ENCODE measurements at places on chromosomes 2 and 18.

DNA sequence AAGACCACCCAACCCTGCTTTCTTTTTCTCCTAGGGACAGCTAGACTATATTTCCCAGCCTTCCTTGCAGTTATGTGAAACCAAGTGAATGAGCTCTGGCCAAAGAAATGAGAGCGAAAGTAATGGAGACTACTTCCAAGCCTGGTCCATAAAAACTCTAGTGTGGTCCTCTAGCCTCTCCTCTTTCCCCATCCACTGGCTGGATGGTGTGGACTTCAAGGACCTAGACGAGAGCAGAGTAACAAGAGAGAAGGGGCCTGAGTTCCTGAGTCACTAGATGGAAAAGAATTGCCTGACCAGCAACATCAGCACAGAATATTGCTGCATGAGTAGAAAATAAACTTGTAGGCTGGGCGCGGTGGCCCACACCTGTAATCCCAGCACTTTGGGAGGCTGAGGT, 2.9 kb upstream of the TMSB10 start:
- DNase-seq, result no peak

- DNase-seq, result no peak
Observed at GRCh38 chr2:45765007-45765727, 113.7 kb downstream of the PRKCE start.

- DNase-seq, result no peak
Observed at GRCh38 chr2:25310965-25311864, 30.5 kb downstream of the DNMT3A start.

DNA sequence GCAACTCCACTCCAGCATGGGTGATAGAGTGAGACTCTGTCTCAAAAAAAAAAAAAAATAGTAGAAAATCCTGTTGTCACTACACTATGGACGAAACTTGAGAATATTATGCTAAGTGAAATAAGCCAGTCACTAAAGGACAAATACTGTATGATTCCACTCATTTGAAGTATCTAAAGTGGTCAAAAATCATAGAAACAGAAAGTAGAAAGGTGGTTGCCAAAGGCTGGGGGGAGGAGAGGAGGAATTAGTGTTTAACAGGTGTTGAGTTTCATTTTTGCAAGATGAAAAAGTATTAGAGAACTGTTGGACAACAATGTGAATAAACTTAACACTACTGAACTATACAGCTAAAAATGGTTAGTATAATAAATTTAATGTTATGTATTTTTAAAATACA, 18.8 kb upstream of the RMP24 start:
- DNase-seq, result no peak

- no peak for DNase-seq
Observed at GRCh38 chr2:46634905-46635304, 155.5 kb downstream of the TMEM247 start.

- no peak for DNase-seq
Observed at GRCh38 chr2:742221-742620, 65.0 kb upstream of the TMEM18 start.

- no peak for DNase-seq
Observed at GRCh38 chr2:59233448-59233847, 992.3 kb upstream of the FANCL start.

DNA sequence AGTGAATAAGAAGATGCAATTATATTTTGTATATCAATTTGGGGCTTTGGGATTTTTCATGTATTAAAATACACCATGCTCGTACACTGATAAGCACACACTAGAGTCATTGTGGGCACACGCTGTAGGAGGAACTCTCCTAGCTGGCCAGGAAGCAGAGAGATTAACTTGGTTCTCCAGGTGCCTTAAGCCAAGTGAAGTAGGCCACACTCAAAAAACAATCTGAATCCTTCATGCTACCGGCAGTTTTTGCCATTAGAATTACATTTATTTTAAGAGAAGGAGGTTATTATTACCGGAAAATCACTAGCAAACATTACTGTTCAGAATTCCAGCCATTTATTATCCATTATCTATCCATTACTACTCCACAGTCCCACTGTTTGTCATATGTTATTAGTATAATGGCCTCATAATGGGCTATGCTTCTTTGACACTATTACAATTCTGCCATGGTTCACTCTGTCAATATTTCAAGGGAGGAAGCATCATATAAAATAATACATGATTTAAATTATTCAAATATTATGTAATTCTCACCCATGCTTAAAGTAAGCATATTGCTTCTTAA, 214.4 kb downstream of the L3MBTL4 start:
- no peak for DNase-seq

DNA sequence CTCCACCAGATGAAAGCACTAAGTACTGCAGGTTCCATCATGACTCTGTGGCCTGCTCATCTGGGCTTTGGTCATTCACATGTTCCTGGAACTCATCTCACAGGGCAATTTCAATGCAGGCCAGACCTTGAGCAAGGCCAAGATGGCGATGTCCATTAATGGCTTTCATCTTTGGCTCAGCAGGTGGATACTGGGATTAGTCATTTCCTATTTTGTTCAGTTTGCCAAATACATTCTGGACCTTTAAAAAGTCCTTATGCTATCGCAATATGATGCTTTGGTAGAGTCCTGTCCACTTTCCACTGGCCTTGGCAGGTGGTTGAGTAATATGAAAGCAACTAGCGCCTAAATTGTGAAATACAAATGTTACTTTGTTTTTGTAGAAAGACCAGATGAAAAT, 170.1 kb upstream of the REV1 start:
- no peak for DNase-seq

DNA sequence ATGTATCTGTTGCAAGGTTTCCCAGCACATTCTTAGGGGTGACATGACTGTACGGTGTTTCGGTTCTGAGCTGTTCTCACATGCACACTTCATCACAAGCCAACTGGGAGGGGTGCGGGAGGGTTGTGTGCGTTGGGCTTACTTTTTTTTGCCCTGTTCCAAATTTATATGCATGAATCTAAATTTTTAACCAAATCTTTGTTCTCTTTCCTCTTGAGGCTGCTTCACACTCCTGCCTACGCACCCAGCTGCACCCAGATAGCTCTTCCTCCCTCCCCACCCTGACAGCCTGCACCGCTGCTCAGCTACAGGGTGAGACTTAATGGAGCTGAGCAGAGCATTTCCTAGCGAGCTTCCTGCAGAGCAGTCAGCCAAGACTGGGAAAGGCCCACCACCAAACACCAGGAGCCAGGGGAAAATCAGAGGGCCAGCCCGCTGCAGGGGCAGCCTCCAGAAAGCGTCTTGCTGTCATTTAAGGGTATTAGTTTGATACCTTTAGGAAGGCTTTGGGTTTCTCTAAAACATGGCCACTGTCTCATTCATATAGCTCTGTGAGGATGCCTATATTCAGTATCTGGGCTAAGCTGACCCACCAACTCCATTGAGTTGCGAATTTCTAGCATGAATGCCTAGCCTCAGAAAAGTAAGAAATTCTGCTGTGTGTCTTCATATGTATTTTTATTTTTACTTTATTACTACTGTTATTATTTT, 84.5 kb downstream of the POU3F3 start:
- no peak for DNase-seq

GRCh38 chr2:126638746-126639145, 17.2 kb upstream of the GYPC start:
- DNase-seq, result no peak

- no peak for DNase-seq
Observed at GRCh38 chr2:179855673-179856072, 5.7 kb downstream of the ZNF385B start.
